ENCODE measurements at places on chromosomes 3 and 15. TPM values are rescaled to one million over a fixed set of nuclear protein-coding genes. Genes with fewer than 3 reads are reported as not detected.

The TMEM158 gene
- 1.9 TPM for total RNA-seq

The P2RY13 gene
- not detected for total RNA-seq

The RYR3 gene
- total RNA-seq = not detected

The LHFPL4 gene
- not detected for total RNA-seq

DNA sequence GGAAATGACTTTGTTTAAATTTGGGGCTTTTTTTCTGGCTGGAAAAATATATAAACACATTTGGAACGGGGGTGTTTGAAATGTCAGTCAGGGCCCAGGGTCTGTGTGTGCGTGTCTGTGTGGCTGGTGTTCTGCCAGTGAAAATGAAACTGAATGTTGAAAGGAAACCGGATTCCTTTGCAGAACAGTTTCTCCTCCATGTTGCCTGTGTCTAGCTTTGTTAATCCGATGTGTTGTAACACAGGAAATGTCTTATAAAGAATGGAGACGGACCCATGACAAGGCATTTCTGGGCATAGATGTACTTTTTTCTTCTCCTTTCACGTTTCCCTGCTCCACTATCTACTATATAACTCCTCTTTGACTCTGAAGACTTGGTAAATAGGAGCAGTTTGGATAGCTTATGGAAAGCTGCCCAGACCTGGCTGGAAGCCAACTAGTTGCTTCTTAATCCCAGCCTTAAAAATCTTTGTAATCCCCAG is 2.8 kb downstream of the SQOR start:
- DNase-seq = peak; percentile 91

GRCh38 chr3:53254509-53255422 is 1.1 kb downstream of the TKT start:
- peak; percentile 85 for DNase-seq

GRCh38 chr15:80292079-80292478 is 40.1 kb upstream of the CTXND1 start:
- no peak for DNase-seq

- peak; percentile 45 for DNase-seq
Measured at GRCh38 chr3:197942956-197943556, 6.9 kb upstream of the RPL35A start.

DNA sequence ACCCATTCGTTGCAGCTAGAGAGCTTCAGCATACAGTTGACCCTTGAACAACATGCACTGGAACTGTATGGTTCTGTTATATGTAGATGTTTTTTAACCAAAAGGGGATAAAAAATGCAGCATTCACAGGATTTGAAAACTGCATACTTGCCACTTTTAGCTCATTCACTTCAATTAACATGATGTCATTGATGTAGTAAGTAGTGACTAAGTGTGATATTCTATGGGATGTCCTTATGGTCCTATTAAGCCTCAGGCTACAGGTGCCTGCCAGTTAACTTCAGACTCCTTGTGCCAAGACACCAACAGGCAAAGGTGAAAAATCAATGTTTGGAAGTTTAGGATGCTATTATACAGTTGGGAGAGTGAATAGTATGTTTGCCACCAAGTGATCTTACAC is 553.6 kb upstream of the NECTIN3 start:
- DNase-seq = peak; percentile 29

GRCh38 chr3:132963786-132964185 is 74.4 kb upstream of the TMEM108 start:
- no peak for DNase-seq

- no peak for DNase-seq
Measured at GRCh38 chr3:141653847-141654246, 84.3 kb upstream of the RNF7 start.

- no peak for DNase-seq
Measured at GRCh38 chr3:27680517-27681246, 41.4 kb downstream of the EOMES start.

GRCh38 chr3:111668888-111669488 is 73.8 kb upstream of the ZBED2 start:
- DNase-seq = peak; percentile 61

DNA sequence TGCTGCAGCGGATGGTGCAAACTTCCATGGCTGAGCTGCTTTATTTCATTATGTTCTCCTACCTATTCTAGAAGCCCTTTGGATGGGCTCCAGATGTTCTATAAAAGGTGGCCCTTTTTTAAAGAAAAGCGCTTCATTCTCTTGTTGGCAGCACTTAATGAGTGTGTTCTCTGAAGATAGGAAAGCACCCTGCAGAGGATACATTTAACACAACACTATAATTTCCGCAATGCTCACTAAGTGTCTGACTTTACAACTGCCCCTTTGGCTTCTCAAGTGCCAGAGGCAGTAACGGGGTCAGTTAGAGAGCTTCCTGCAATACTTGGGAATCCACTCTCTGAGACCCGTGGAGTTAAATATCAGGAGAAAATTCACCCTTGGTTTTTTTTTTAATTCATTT is 88.1 kb downstream of the MDFIC2 start:
- DNase-seq = no peak

- peak; percentile 38 for DNase-seq
Measured at GRCh38 chr3:153029350-153029749, 132.7 kb upstream of the RAP2B start.

GRCh38 chr3:5056111-5056391 is 66.0 kb upstream of the ARL8B start:
- DNase-seq = no peak
